IPS DF 19.7 (cell line): ENCODE measurements at places on chromosomes 1 and 21.

- DNase-seq = no peak
Observed at GRCh38 chr1:209368864-209369598, 214.5 kb upstream of the CAMK1G start.

- DNase-seq = peak; percentile 5
Observed at GRCh38 chr1:198056255-198056654, 100.5 kb upstream of the NEK7 start.

DNA sequence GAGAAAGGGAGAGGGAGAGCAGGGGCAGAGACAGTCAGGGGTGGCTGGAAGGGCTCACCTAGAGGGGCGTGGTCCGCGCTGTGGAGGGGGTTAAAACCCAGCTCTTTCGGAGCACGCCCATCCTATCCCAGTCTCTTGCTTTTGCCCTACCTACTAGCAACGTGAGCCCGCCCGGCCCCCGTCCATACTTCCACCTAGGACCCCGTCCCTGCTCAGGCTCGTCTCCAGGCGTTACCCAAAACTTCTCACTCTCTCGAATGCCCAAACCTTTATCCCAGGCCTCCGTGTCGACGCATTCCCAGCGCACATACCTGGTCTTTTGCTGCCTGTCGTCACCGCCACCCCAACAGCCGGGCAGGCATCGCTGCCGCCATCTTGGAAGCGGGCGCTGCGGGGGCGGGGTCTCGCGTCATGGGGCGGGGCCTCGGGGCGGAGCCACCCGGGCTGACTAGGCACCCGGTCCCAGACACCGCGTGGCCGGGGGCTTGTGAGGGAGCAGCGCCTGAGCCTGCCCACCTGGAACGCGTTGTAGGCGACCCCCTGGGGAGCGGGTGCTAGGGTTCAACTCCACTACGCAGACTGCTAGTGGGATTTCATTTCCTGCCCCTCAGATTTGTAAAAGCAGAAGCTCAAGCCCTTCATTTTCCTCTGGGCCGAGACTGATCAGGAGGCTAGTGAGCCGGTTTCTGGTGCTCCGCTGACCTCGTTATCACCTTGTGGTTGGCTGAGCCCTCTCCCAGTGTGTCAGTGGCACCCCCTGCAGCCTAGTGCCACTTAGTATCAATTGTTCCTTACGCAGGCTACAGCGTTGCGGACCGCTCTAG, at the start of gene B4GALT3:
B4GALT3 (minus strand) TSS at position 396 of the 824 bp plus-strand sequence. CDS start 1,447 bp downstream, outside the sequence.
- no peak for DNase-seq

GRCh38 chr1:186819126-186819525, 9.6 kb upstream of the PLA2G4A start:
- DNase-seq = no peak

GRCh38 chr1:29237852-29238619, 1.7 kb downstream of the PTPRU start:
- DNase-seq = no peak

DNA sequence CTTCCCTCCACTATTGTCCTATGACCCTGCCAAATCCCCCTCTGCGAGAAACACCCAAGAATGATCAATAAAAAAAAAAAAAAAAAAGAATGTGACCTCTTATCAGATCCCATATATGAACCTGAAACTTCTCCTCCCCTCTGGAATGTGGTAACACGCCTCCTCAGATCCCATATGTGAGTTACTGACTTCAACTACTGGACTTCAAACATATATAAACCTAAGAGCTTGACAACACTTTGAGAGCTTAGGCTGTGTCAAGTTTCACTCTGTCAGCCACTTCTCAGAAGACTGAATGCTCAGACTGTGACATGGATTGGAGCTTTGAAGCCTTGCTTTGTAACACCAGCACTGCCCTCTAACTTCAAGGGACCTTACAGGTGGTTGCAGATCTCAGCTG, 148.4 kb downstream of the COP1 start:
- no peak for DNase-seq

- no peak for DNase-seq
Observed at GRCh38 chr1:113147073-113147625, 74.2 kb downstream of the LRIG2 start.

- DNase-seq = no peak
Observed at GRCh38 chr1:56666112-56666608, 21.0 kb downstream of the PRKAA2 start.

GRCh38 chr1:221239181-221239580, 359.9 kb downstream of the HLX start:
- no peak for DNase-seq

GRCh38 chr1:23977854-23978191, 2.3 kb downstream of the SRSF10 start:
- no peak for DNase-seq

DNA sequence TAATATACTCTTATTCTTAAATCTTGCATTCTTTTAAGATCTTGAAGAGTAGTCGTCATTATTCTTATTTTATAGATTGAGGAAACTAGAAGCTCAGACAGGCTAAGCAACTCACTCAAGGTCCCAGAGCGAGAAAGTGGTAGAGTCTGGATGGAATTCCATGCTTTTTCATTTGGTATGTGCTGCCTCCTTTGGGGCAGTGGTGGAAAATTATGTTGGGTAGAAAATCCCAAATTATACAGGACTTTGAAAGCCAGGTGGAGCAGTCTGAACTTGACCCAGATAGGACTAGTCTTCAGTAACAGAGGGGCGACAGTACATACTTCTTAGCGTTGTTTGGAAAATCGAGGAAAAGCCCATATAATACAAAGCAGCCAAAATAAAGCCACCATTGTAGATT, 205.6 kb downstream of the ATG4C start:
- DNase-seq = no peak

DNA sequence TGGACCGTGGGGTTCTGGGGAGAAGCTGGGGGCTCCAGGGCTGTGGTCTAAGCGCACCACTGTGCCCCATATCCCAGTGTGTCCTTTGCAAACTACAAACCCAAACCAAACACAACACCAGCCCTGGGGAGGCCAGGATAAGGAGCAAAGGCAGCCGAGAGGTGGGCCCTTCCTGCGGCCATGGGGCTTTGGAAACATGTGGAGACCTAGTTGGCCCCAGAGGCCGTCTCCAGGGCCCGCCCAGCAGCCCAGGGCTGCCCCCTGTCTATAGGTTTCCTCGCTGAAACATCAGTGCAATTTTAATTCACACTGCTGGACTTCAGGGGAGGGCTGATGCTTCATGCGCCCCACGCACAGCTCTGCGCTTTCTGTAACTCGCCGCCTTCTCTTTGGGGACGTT, 61.3 kb downstream of the PRDM16 start:
- no peak for DNase-seq

GRCh38 chr1:44314452-44314851, 40.6 kb downstream of the ERI3 start:
- DNase-seq = no peak

DNA sequence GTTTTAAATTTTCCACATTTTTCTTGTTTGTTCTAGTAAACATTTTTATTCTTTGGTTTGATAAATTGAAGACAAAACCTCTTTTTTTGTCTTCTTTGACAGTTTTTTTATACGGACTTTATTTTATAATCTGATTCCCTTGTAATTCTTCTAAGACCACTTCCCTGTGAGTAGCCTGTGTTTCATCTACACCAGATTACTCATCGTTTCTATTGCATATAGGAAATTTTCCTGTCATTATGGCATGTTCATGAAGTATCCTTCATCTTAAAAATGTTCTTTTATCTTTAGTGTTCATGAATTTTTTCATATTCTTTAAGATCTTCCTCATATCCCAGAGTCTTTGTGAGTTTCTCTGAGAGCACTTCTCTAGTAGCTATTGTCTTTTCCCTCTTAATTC, 109.8 kb downstream of the USP25 start:
- DNase-seq = no peak

DNA sequence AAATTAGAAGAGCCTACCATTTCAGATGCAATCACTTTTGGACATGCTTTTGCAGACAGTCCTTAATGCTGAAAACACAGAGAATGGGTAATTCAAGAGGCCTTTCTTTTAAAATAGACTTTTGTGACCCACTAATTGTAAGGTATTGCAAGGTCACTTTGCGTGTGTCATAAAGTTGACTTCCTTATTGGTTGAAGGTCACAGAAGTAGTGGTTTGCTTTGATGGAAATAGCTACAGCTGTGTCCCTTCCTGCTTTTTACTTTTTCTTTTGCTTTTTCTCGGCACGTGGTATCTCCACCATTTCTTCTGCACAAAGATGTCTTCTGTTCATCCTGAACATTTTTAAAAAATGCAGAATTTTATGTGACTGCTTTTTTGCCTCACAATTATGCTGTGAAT, 146.8 kb downstream of the DYRK1A start:
- DNase-seq = no peak

- DNase-seq = no peak
Observed at GRCh38 chr1:203301331-203301668, 4.0 kb upstream of the BTG2 start.

DNA sequence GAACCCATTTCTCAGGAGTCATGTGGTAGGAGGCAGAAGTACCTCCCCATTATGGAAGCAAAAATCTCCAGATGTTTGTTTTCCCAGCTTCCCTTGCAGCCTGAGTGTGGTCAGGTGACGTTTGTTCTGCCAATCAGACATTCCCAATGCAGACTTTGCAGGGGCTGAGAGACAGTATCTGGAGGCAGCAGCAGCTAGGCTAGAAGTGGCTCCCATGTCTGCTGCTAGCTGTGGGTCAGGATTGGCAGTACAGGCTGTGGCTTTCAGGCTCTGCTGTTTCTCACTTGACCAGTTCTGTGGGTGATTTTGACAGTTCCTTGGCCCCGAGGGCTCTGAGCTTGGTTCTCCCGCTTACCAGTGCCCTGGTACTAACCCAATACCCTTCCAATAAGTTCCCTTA, 58.6 kb upstream of the NBPF3 start:
- no peak for DNase-seq

DNA sequence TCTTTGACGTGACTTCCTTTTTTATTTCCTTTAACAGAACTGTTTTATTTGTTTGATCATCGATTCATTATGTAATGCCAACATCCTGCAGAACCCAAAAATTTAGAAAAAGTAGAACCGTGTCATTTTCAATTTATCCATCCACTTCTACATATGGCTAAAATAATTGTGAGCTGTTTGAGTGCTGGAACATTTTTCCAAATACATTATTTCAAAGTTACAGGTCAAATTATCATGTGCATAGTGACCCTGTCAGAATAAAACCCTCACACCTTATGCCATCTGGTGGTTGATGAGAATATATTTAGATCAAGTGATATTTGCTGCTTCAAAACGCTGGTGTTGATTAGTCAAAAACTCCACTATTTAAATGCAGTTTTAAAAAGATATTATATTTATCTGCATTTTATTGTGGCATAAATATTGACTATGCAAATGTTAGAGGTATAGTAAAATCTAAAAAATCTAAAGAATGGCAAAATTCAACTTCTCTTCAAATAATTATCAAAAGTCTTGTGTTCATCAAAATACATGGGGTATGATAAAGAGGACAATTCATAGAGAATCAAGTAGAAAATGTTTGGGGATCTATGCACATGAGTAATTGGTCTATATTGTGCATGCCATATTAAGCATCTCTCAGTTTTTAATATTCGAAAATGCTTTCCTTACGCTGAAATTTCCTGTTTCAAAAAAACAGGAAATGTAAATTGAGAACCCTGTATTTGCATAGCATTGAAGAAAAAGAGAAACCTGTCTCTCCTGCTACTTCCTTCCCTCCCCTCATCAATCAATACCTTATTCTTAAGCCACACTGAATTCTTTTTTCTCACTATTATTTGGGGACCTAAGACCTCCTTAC, 39.7 kb downstream of the UBE2U start:
- no peak for DNase-seq

DNA sequence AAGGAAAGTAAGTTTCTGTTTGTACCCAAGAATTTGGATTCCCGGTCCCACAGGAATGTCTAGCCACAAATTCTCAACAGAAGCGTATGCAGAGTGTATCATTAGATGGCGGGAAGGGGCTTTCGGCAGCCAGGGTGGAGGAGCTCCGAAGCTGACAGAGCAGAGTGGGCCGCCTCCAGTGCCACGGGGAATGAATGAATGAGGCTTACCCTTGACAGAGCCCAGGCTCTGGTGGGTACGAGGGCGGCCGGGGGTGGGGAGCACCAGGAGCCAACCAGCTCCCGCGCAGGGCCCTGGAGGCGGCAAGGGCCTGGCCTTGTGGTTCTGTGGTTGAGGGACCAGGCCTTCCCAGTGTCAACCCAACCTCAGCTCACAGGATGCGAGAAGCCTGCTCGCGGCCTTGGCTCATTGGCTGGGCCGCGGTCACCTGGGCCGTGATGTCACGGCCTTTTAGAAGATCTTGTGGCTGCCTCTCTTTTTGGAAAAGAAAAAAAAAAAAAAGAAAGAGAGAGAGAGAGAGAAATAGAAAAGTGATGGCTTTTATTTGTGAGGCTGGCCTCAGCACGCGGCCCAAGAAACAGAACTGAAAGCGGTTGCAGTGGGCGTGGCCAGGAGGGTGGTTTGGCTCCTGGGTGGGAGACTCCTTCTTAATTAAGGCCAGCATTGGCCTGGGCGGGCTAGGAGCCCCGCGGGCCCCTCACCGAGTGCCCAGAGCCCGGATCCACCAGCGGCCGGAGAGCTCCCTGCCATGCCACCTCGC, 34.9 kb upstream of the RUNX3 start:
- no peak for DNase-seq

DNA sequence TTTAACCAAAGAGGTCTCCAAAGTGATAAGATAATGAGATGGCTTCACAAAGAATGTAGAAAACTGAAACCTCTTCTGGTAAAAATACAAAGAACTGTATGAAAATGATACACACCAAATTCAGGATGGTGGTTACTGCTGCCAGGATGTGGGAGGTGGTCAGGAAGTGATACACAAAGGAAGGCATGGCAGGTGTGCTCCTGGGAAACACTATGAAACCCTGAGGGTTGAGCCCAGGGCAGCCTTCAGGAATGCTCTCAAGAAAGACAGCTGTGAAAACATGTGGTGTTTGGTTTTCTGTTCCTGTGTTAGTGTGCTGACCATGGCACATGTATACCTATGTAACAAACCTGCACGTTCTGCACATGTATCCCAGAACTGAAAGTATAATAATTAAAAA, 109.3 kb downstream of the NTNG1 start:
- no peak for DNase-seq

DNA sequence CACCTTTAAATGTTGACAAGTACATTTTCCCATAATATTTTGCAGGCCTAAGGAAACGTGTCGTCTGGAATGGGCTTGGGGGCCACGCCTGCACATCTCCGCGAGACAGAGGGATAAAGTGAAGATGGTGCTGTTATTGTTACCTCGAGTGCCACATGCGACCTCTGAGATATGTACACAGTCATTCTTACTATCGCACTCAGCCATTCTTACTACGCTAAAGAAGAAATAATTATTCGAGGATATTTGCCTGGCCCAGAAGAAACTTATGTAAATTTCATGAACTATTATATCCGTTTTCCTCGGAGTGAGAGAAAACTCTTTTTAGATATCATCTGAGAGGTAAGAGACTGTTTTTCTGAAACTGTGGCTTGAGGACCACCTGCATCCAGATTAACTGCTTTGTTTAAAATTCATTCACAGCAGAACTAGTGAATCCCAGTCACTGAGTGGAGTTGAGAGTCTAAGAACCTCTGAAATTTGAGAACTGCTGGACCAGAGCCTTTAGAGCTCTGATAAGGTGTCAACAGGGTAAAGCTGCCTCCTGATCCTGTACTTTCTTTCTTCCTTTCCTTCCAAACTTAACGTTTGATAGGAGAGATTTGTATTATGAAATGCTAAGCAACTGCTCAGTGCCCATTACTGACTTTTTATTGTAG, 811 bp downstream of the EXO1 start:
- no peak for DNase-seq

- no peak for DNase-seq
Observed at GRCh38 chr1:197921235-197922069, 4.3 kb downstream of the LHX9 start.

GRCh38 chr21:39908265-39908923, 41.2 kb downstream of the PCP4 start:
- no peak for DNase-seq

GRCh38 chr1:75092141-75092540, 42.0 kb upstream of the LHX8 start:
- DNase-seq = peak; percentile 74
